ENCODE measurements at places on chromosomes 2 and 18.

DNA sequence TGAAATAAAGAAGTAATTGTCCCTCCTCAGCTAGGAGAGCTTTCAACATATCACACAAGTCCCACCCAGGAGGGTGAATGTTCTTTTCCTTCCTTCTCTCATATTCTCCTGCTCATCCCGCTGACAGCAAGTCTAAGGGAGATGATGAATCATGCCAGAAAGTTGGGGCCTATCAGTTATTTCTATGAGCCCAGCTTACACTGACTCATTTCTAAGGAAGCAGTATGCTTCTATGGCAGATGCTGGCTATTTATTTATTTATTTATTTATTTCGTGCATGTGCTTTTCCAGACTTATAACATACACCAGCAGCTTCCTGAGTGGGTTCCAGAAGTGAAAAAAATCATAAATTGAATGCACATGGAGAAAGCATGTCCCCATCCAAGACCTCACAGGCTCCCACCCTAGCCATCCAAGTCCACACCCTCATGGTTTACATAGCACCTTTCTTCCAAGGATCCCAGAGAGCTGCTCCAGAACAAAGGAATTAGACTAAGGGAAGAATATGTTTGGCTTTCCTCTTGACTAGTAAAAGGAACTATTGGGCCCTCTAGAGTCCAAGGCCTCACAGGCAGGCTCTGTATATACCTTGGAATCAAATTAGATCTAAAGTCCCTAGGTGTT lies 1074.2 kb upstream of the ZEB2 start:
- no peak for DNase-seq

DNA sequence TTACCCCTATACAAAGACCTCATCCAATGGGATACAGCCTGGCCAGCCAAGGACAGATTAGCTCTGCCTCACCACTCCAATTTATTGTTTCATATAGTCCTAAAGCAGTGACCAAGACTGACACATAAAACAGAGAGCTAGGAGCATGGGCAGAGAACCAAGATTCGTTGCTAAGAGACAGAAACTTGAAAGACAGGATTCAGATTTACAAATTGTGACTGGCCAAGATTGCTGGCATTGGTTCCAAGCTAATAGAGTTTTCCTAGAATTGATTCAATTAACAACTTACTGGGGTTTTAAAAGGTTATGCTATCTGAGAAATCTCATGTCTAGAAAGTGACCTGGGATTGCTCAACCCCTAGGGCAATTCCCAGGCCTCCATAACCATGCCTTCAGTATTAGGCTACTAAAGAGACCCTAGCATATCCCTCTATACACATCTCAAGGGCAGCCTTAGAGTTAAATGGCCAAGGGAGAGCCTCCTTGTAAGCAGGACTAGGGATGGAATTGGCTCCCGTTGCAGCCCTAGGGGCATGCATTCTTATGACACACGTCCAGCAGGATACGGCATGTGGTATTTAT lies 75.6 kb downstream of the ICOS start:
- DNase-seq = peak; percentile 66

- no peak for DNase-seq
Observed at GRCh38 chr18:61991201-61991600, 98.4 kb upstream of the RNF152 start.

- DNase-seq = no peak
Observed at GRCh38 chr18:14912967-14913366, 165.0 kb downstream of the ANKRD30B start.

DNA sequence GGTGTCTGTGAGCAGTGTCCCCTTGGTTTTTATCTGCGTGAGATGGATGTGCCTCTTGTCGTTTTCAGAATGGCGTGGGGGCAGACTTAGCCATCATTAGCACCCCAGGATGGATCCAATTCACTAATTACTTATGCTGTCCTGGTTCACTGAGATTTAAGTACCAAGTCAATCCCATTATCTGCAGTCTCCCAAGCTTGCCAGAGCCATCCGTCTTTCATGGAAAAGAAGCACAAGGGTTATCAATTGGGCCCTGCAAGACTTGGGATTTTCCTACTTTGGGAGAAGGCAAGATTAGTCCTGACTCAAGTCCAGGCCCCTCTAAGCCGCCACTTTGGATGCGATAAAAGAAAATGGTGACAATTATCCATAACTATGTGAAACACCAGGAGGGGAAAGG lies 404.0 kb downstream of the TMEM182 start:
- DNase-seq = no peak

DNA sequence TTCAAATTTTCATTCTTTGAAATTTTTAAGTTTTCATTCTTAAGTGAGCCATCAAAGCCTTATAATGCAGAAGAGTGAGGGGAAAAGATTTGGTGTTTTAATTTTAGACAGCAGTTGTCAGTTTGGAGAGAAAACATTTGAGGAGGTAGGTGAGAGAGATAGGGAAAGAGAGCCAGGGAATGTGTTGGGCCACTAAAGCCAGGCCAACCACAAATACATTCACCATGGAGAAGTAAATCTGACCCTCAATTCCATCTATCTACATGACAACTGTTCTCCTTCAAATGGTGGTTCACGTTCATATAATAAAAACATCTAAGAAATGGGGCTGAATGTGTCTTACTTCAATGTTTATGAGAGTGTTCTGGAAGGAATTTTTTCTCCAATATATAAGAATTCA lies 553.0 kb upstream of the SYT4 start:
- no peak for DNase-seq

DNA sequence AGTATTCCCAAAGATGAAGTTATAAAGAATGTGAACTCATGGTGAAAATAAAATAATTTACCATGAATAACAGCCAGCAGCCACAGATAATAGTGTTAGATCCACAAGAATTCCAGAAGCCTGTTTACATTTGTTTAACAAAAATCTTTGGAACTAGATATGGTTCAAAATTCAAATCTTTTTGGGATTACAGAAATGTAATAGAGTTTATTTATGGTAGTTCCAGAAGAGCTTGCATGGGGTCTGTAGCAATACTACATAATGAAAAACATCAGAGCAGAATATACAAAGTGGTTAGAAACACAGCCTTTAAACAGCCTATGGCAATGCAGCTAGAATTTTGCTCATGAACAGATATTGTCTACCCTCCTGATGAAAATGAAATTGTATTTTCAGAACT lies 179.1 kb downstream of the RDH14 start:
- DNase-seq = no peak

- no peak for DNase-seq
Observed at GRCh38 chr18:911486-911885, 6.8 kb downstream of the ADCYAP1 start.

GRCh38 chr18:43571078-43571689 lies 293.9 kb upstream of the SYT4 start:
- no peak for DNase-seq

GRCh38 chr18:54859667-54860421 lies 31.6 kb downstream of the RAB27B start:
- no peak for DNase-seq

DNA sequence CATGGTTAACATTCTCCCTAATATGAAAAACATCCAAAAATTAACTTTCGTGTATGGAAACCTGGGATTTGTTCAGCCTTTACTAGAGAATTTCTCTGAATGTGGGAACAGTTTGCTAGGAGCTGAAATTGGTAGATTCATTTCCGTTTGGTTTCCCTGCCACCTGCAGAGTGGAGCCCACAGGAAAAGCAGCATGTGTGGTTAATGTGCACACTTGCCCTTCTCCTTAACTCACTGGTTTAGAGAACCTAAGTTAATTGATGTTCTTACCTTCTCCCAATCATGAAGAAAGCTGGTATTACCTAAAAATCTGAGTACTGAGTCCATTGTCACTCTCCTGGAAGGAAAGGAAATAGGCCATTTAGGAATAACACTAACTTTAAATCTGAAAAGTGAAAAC lies 37.6 kb upstream of the ASXL3 start:
- no peak for DNase-seq

DNA sequence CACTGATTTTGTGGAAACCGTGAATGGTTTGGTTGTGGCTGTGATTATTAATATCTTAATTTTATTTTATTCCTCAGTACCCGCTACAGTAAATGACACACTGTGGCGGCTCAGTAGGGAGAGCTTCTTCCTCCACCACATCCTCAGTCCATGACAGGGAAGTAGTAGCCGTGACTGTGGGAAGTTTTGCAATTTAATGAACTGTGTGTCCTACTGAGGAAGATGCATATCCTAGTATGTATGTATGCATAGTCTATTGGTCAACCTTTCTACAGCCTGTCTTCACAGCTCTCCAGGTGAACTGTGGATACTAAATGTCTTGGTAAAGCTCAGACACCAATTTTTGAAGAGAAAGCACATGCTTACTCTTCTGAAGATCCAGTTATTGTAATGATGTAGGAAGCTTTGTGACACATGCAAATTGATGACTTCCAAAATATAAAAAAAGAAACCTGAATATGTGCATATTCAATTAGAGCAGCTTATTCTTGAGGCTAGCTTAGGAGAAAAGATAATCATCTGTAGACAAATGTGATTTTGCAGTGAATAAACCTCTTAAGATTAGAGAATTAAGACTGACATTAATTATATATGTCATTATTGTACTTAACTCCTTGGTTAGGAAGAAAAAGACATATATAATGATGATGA lies 384.3 kb upstream of the CNTNAP5 start:
- no peak for DNase-seq

- no peak for DNase-seq
Observed at GRCh38 chr2:100544911-100545596, 17.7 kb upstream of the PDCL3 start.

GRCh38 chr2:25161055-25161781 lies 7.2 kb downstream of the POMC start:
- no peak for DNase-seq

GRCh38 chr2:134648586-134648985 lies 70.2 kb downstream of the TMEM163 start:
- DNase-seq = no peak

GRCh38 chr2:170813611-170814532 lies 2.8 kb upstream of the GAD1 start:
- DNase-seq = no peak

GRCh38 chr18:40752316-40752715 lies 1202.7 kb upstream of the PIK3C3 start:
- DNase-seq = no peak

- no peak for DNase-seq
Observed at GRCh38 chr2:79861059-79861374, 348.2 kb downstream of the CTNNA2 start.

GRCh38 chr2:105373895-105374401 lies 24.9 kb downstream of the FHL2 start:
- no peak for DNase-seq

DNA sequence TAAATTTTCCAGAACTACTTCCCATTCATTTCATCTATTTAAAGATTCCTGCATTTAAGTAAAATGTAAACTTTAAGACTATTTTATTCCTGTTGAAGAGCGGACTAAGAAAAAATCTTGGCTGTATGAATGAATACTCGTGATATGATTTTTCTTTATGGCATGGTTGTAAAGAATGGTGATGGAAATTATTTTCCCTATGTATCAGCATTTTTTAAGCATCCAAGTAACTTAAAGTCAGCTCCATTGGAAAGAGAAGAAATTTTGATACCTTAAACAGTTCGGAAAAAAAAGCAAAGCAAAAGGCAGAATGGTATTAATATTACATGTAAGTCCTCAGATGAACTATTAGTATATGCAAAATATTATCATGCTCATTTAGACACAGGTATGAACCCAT lies 58.9 kb downstream of the VWC2L start:
- DNase-seq = no peak

GRCh38 chr2:127592761-127593227 lies 53.2 kb upstream of the GPR17 start:
- no peak for DNase-seq

GRCh38 chr2:224565452-224566035 lies 19.6 kb downstream of the CUL3 start:
- DNase-seq = no peak

GRCh38 chr2:150732064-150732463 lies 244.6 kb upstream of the RND3 start:
- no peak for DNase-seq

DNA sequence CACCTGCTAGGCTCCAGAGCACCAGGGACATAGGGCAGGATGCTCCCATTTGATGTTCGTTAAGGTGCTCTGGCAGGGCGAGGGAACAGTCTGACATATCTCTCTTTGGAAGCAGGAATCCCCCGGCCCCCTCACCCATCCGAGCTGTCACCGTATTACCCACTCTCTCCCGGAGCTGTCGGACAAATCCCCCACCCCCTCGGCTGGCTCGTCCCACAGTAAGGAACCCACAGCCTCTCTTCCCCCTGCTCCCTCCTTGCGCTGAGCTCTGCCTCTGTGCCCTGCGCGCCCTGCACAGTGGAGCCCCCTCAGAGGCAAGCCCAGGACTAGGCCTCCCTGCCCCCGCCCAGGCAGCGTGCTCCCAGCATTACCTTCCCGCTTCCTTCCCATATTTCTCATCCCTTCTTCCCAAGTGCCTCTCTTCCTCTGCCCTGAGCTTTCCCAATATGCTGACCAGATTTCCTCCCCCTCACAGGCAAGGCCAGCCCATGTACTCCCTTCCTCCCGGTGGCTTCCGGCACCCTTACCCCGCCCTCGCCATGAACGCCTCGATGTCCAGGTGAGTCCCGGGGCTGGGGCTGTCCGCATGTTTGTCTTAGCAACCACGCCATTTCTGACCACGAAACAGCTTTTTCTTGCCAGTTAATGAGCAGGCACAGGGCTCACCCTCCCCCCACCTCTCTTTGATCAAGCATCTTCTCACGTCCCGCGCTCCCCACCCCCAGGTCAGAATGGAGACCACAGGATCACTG lies 23.8 kb downstream of the TGOLN2 start:
- DNase-seq = no peak

DNA sequence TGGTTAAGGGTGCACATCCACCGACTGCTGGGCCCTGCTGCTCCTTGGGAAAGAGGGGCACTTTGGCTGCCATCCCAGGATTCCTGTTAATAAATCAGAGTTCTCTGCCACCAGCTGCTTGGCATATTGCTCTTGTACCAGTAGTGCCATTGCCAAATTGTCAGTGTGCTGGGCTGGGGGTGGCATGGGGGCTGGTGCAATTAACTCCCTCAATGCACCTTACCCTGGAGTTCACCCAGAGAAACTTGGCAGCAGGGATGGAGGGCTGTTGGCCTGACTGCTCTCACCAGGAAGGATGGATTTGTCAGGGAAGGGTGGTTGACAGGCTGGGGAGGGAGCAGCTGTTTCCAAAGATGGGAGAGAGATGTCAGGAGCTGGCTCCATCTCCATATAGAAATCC lies 94.6 kb upstream of the SKOR2 start:
- DNase-seq = no peak

- no peak for DNase-seq
Observed at GRCh38 chr2:181970160-181970794, 15.4 kb upstream of the PPP1R1C start.

DNA sequence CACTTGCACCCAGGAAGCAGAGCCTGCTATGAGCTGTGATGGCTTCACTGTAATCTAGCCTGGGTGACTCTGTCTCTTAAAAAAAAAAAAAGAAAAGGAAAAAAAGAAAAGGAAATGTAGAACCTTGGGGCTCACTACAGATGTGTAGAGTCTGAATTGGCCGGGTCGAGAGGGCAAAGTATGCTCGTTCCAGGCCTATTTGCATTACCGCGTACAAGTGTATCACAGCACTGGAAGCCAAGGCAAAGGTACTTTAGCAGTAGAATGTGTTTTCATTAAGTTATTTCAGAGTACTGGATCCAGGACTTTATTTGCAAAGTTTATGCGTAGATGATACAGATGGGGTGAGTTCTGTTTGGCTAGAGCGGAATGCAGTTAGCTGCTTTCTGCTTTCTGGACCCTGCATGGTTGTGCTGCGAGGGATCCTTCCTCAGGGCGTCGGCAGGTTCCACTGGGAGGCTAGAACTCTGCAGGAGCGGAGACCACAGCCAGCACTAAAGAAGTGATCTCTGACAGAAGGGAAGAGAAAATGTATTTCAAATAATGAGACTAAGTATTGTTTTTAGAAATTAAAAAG lies 51.8 kb downstream of the LDLRAD4 start:
- no peak for DNase-seq

GRCh38 chr2:127096718-127097470 lies 10.1 kb downstream of the BIN1 start:
- DNase-seq = no peak
